Stimulated activated CD4-positive, alpha-beta T cell treated with anti-CD3 and anti-CD28 coated beads, TNF-alpha, amount 100 ng/mL, for 1 hour (primary cell): ENCODE measurements at places on chromosomes 13 and 19.

- DNase-seq: no peak
Measured at GRCh38 chr13:97889803-97890202, 63.7 kb upstream of the IPO5 start.

DNA sequence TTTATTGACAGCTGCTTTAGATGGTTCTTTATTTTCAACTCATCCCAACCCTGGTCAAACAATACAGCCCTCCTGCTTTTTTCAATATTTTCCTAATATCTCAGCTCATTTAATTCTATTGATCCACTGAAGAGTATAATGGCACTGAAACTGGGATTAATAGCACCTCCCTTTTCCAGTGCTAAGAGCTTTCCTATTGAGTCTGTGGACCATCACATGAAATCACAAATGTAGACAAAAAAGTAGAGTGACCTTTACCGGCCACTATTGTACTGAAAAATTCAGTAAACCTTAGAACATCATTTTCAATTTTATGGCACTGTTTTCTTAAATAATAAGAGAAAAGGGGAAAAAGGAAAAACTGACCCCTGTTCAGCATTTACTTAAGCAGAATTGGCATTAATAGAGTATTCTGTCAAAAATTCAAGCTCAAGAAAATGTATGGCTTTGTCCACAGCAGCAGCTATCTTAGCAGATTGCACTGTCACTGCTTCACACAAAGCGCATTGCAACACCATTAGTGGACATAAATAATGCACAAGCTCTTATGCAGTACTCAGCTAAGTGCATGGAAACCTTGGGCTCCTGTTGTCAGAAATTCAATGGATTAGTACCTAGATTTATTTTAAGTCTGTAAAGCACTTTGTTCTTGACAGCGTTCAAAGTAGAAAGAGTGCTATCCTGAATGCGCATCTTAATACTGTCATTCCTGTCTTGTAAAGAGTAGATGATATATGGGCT is 851.0 kb upstream of the KLHL1 start:
- no peak for DNase-seq

DNA sequence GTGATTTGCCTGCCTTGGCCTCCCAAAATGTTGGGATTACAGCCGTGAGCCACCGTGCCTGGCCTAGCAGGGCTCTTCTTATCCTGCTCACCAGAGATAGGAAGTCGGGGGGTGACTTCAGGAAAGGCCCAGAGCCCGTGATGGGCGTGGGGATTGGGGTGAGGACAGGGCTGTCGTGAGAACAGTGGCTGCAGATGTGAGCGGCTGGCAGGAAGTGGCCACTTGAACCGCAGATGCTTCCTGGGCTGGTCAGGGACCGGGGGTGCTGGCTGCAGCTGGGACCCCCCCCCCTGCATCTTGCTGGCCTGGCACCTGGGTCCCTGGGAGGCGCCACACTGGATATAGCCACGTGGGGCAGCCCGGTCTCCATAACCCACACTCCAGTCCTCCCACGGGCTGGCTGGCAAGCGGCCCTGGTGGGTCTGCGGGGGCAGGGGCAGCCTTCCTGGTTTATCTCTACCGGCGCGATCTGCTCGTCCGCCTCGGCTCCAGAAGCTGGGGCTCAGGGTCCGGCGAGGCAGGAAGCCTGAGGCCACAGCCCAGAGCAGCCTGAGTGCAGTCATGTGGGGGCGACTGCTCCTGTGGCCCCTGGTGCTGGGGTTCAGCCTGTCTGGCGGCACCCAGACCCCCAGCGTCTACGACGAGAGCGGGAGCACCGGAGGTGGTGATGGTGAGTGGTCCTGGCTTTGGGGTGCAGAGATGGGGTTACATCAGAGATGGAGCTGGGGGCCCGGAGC is at the start of gene F2RL3:
TSS of gene F2RL3 (plus strand) at position 371 of the 737 bp plus-strand sequence. CDS start at position 562, 191 bp downstream.
- no peak for DNase-seq

DNA sequence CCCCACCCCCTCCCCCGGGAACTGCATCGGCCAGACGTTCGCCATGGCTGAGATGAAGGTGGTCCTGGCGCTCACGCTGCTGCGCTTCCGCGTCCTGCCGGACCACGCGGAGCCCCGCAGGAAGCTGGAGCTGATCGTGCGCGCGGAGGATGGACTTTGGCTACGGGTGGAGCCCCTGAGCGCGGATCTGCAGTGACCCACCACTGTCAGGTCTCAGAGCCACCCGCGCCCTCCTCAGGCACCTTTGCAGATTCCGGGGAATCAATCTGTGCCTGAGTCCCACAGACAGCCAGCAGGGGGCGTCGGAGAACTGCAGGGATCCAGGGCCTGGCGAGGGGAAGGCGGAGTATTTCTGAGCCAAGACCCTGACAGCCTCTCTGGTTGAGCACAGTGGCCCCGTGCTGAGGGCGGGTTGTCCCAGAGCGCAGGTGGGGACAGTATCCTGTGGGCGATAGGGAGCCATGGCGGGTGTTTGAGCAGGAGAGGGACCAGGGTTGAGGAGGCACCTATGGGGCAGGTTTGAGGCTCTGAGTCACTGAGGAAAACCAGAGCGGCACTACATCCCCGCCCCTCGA is 30.4 kb upstream of the CYP4F8 start:
- DNase-seq: peak; percentile 85

- DNase-seq: no peak
Measured at GRCh38 chr19:3029065-3029923, at the start of gene TLE2. TSS of gene TLE2 (minus strand) at chr19:3029280. CDS start at chr19:3028904, 376 bp downstream.

- DNase-seq: peak; percentile 15
Measured at GRCh38 chr19:41427647-41428480, 690 bp upstream of the B3GNT8 start.

GRCh38 chr19:54473071-54473891 is at the start of gene CDC42EP5:
TSS of gene CDC42EP5 (minus strand) at chr19:54473296. CDS start at chr19:54465547, 7,749 bp downstream.
- DNase-seq: no peak

DNA sequence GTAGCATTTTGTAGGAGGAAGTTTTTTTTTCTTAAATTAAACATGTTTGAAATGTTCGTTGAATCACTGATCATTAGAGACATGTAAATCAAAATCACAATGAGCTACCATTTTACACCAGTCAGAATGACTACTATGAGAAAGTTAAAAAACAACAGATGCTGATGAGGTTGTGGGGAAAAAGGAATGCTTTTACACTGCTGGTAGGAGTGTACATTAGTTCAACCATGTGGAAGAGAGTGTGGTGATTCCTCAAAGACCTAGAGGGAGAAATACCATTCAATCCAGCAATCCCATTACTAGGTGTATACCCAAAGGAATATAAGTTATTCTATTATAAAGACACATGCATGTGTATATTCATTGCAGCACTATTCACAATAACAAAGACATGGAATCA is 122.0 kb upstream of the ARGLU1 start:
- no peak for DNase-seq

GRCh38 chr13:23087880-23088279 is 92.9 kb upstream of the SGCG start:
- no peak for DNase-seq

DNA sequence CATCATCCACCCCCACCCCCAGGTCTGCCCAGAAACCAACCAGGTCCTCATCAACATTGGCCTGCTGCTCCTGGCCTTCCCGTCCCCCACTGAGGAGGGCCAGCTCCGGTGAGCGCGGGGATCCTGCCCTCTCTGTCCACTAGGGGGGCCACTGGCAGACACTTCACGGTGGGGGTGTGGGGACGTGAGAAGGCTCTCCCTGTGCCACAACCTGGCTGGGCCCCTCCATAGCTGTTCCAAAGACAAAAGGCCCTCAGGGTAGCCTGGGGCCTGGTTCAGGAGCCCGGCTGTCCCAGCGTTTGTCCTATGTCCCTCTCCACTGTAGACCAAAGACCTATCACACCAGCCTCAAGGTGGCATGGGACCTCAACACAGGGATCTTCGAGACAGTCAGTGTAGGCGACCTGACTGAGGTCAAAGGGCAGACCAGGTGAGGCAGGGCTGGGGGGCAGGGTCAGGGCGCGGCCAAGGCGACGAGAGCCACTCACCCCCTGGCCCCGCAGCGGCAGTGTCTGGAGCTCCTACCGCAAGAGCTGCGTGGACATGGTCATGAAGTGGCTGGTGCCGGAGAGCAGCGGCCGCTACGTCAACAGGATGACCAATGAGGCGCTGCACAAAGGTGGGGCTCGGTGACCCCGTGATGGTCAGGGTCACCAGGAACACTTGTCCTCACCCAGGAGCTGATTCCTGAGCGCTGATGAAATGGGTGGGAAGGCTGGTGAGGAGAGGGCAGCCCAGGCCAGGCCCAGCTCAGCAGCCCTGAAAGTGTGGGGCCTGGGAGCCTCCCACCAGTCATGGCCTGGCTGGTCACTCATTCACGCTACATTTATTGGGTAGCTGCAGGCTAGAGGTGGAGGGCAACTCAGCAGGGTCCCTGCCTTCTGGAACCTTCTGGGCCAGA is 7.9 kb downstream of the DCAF15 start:
- no peak for DNase-seq

DNA sequence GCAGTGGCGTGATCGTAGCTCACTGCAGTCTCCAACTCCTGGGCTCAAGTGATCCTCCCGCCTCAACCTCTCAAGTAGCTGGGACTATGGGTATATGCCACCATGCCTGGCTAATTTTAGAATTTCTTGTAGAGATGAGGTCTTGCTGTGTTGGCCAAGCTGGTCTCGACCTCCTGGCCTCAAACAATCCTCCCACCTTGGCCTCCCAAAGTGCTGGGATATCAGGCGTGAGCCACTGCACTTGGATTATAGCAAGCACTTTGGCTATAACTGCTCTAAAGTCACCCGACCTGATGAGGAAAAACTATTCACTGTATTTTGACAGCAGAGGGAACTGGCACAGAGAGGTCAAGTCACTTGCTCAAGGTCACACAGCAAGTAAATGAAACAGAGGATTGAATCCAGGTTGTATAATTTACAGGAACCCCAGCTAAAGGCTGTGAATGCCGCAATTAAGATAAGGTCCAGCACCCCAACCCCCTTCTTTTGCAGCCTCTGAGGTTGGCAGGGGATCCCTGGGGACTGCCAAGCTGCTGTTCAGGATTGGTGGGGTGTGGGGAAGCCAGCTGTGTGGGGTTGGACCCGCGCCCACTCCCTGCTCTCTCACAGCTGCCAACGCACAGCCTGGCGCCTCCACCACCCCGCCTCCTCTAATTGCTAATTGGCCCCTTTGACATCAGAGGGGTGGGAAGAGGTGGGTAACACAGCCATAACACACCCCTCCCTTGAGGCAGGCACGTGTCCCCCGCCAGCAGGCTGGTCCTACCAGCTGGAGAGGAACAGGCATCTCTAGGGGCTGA is 6.0 kb downstream of the TMIGD2 start:
- no peak for DNase-seq

DNA sequence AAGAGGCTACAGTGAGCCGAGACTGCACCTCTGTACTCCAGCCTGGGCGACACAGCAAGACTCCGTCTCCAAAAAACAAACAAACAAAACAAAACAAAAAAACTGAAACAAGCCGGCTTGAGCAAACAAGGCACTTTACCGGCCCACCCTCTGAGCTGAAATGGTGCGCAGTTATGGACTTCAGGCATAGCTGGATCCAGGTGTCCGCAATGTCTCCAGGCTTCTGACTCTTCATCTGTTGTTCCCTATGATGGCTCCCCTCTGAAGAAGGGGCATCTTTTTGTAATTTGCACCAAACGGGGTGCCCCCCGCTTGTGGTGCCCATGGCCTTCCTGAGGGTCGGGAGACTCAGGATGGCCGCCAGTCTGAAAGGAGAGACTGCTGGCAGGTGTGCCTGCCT is 6.2 kb downstream of the C2CD4C start:
- DNase-seq: no peak

GRCh38 chr13:23849670-23850069 is 39.5 kb downstream of the MIPEP start:
- no peak for DNase-seq

- no peak for DNase-seq
Measured at GRCh38 chr19:8731428-8732169, 10.2 kb downstream of the OR2Z1 start.

DNA sequence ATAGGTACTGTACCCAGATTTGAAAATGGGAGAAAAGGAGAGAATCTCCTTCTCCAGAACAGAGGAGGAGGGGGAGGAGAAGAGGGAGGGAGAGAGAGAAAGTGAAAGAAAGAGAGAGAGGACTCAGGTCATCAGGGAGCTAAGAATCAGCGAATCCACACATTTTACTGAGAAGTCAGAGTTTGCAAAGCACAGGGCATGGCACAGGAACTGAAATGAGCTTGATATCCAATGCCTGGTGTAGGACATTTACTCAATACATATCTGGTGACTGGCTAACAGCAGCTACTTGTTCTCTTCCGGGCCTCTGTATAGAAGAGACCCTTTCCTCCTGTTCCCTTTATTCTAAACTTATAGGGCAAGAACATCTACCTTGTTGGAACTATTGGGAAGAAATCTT is 375.1 kb downstream of the KLF5 start:
- no peak for DNase-seq

- no peak for DNase-seq
Measured at GRCh38 chr13:59320021-59320420, 843.7 kb downstream of the DIAPH3 start.

DNA sequence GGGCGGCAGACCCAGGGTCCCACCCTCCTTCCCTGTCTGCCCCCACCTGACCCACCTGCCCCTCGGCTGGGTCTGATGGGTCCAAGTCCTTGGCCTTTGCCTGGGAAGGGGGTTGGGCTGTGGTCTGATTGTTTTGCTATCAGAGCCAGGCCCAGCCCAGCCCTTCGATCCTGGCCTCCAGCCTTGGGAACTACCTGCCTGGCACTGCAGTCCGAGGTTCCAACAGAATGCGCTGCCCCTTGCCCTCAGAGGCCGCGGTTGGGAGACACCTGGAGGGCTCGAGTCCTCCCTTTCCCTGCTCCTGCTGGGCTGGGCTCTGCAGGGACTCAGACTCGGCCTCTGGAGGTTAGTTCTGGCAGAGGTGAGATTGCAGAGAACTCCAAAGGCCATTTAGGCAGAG is 1.6 kb downstream of the CCL25 start:
- DNase-seq: no peak

DNA sequence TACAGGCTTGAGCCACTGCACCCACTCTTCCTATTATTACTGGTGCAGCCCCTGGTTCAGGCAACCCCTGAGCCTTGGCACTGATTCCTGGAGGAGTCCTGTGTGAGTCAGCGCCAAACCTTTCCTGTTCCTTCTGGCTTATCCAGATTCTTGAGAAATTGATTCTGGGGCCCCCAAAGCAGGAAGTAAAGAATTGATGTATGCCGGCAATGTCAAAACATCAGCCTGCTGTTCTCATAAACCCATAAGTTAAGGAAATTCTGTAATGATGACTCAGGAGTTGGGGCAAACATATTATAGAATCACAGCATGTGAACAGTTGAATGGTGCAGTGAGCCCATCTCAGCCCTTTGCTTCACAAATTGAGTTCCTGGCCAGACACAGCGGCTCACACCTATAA is 1.4 kb upstream of the OR7G3 start:
- DNase-seq: no peak

GRCh38 chr13:77544355-77544754 is 8.8 kb downstream of the SCEL start:
- no peak for DNase-seq

- DNase-seq: no peak
Measured at GRCh38 chr19:33863436-33863835, 66.8 kb downstream of the KCTD15 start.

DNA sequence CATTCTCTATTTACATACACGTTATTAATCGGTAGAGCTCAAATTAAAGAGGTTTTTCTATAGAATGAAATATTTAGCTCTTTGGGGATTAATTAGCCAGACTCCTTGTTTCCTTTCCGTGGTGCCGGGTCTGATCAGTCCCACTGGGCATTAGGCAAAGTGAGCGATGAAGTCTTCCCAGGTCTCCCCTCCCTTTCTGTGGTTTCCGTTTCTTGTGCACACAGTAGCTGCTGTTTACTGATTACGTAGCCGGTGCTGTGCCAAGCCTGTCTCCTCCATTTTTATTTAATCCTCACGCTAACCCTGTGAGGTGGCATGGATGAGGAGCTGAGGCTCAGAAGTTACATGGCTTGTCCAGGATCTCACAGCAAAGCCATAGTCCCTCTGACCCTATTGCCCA is 9.0 kb downstream of the SLC25A15 start:
- DNase-seq: no peak

GRCh38 chr19:51760697-51761356 is at the start of gene FPR2:
TSS of gene FPR2 (plus strand) at chr19:51761180. CDS start at chr19:51768659, 7,479 bp downstream.
- DNase-seq: no peak
